ENCODE measurements at places on chromosomes 4 and X. TPM values are rescaled to one million over a fixed set of nuclear protein-coding genes. Genes with fewer than 3 reads are reported as not detected.

The NWD2 gene
- not detected for total RNA-seq

The ANXA10 gene
- total RNA-seq, result not detected

The AR gene
- total RNA-seq, result not detected

The ETDC gene
- not detected for total RNA-seq

The GAGE12F gene
- not detected for total RNA-seq

The PF4V1 gene
- total RNA-seq, result not detected

The CABS1 gene
- not detected for total RNA-seq

The PTTG2 gene
- 0.32 TPM for total RNA-seq

The SMIM10 gene
- total RNA-seq, result 1.2 TPM

The CXCL13 gene
- 4.3 TPM for total RNA-seq

The ADAMTS3 gene
- 0.02 TPM for total RNA-seq

The GPRIN3 gene
- 19.0 TPM for total RNA-seq

The DCAF12L2 gene
- total RNA-seq, result not detected

The DMP1 gene
- total RNA-seq, result not detected

The MAGEH1 gene
- total RNA-seq, result 16.6 TPM

The PABPC1L2A gene
- total RNA-seq, result not detected

The TMEM128 gene
- 25.9 TPM for total RNA-seq

The SSX2 gene
- not detected for total RNA-seq

The NDST3 gene
- total RNA-seq, result not detected

Data from activated CD8-positive, alpha-beta memory T cell treated with anti-CD3 and anti-CD28 coated beads for 36 hours (primary cell).